Fibroblast of lung (primary cell): ENCODE measurements at places on chromosomes 12 and 14. TPM values are rescaled to one million over a fixed set of nuclear protein-coding genes. Genes with fewer than 3 reads are reported as not detected.

ZFHX2 gene
- total RNA-seq = 0.26 and 0.33 TPM in 2 replicates

FSCB gene
- not detected in 2 replicates for total RNA-seq

LRRC43 gene
- 1.8 and 3.6 TPM in 2 replicates for total RNA-seq

BCL2L2 gene
- total RNA-seq = 17.2 and 25.4 TPM in 2 replicates

CEBPE gene
- total RNA-seq = not detected in 2 replicates

PTCSC3 gene
- total RNA-seq = not detected in 2 replicates

GALNT16 gene
- total RNA-seq = 8.5 and 9.6 TPM in 2 replicates

TMPO gene
- 37.8 and 42.1 TPM in 2 replicates for total RNA-seq
